ENCODE measurements at places on chromosomes 6 and 20.

DNA sequence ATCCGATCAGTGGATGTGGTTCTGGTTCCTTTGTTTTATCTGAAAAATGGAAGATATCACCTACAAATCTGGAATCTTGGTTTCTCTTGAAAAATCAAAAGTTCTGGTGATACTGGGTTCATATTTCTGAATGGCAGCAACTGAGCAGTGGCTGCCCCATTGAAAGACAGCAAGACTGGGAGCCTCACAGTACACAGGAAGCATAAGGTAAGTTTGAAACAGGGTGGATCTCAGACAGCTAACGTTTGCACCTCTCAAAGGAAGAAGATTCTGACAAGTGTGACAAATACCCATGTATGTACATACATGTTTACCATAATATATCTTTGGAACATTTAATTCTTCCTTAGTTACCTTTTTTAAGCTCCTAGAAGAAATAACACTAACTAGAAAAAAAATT is at the start of gene SAMD3:
SAMD3 (minus strand) TSS at position 177 of the 400 bp plus-strand sequence. CDS start 7,678 bp downstream, outside the sequence.
- no peak for DNase-seq

DNA sequence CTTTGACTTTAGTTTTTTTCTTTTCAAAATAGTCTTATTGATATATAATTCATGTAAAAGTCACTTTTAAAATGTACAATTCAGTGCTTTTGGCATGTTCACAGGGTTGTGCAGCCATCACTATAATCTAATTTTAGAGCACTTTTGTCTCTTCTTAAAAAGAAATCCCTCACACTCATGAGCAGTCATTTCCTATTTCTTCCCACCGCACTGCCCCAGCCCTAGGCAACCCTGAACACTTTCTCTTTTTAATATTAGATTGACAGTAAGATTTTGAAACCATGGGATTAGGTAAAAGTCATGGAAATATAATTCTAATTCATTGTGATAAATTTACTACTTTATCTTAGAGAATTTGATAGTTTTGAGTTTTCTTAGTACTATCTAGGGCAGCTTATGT is 309.4 kb downstream of the UTRN start:
- no peak for DNase-seq

DNA sequence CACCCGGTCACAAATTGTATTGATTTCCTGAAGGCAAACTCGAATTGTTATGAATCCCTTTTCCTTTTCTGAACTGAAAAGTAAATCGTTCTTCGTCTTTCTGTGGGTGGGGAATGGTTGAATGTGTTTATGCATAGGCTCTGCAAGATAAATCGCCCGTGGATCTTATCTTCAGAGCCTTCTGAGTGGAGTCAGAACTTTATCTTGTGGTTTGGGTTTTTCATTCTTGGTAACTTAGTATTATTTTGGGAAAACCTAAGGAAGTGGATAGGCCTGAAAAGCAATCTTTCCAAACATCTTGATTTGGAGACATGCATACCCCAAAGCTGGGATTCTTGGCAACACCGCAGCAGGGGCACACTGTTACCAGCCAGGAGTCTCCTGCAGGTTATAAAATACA is 122.4 kb downstream of the MAP3K7 start:
- DNase-seq: no peak

DNA sequence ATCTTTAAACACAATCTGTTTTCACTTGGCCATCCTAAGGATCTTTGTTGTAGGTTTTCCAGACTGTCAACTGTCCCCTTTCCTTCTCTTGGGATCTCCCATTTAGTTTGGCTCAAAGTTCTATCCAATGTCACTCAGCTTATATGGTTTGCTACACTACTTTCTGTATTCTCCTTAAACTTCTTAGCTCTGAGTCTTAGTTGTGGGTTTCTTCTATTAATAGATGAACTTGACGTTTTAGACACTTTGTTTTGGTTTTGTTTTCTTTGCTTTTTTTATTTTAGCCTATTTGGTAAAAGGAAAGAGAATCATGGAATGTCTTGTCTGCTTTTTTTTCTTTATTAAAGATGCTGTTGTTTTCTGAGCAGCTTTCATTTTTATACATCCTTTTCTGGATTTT is 11.4 kb downstream of the RMND1 start:
- DNase-seq: no peak

DNA sequence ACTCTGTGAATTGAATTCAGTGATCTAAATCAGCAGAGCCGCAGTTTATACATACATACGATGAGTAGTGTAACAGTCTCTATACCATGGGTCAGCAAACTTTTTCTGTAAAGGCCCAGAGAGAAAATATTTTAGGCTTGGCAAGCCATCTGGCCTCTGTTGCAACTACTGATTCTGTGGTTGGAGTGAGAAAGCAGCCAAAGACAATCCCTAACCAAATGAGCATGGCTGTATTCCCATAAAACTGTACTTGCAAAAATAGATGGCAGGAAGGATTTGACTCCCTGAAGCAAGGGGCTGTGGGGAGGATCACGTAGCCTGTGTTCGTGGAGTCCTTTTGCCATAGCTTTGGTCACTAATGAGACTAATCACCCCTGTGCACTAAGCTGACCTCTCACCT is 17.9 kb upstream of the MOCS1 start:
- no peak for DNase-seq

GRCh38 chr6:25612666-25613065 is 39.3 kb upstream of the SCGN start:
- no peak for DNase-seq

DNA sequence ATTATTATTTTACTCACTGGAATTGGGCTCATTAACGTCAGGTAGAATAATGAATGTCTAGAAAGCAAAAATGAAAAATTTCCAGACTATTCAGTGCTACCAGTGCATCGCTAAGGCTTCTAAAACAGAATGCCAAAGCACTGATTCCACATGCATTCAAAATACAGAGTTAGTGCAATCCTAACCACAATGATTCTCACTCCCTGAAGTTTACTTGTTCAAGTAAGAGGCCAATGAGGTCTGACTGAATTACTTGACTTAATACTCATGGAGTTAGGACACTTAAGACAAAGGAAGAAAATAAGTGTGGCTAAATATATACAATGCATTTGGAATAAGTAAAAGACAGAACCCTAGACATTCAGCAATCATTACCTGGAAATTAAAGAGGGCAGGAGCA is 220.5 kb downstream of the PKHD1 start:
- no peak for DNase-seq

- peak; percentile 58 for DNase-seq
These were observed 130.3 kb upstream of the BTN3A2 start for GRCh38 chr6:26234421-26235301.

DNA sequence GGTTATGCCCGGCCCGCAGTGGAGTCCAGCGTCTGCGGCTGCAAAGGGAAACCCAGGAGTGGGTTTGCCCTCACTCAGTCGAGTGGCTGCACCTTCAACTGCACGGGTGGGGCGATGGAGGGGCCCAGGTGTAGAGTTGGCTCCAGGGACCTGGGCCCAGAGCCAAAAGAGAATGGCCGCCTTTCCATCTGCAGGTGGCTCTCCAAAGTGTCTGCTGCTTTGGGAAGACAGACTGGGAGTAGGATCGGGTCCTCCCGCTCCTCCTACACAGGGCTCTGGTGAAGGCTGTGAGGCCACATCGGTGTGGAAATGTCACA is 80.1 kb downstream of the PTPN1 start:
- no peak for DNase-seq

- DNase-seq: no peak
These were observed 334.7 kb upstream of the JAG1 start for GRCh38 chr20:11008444-11009033.

DNA sequence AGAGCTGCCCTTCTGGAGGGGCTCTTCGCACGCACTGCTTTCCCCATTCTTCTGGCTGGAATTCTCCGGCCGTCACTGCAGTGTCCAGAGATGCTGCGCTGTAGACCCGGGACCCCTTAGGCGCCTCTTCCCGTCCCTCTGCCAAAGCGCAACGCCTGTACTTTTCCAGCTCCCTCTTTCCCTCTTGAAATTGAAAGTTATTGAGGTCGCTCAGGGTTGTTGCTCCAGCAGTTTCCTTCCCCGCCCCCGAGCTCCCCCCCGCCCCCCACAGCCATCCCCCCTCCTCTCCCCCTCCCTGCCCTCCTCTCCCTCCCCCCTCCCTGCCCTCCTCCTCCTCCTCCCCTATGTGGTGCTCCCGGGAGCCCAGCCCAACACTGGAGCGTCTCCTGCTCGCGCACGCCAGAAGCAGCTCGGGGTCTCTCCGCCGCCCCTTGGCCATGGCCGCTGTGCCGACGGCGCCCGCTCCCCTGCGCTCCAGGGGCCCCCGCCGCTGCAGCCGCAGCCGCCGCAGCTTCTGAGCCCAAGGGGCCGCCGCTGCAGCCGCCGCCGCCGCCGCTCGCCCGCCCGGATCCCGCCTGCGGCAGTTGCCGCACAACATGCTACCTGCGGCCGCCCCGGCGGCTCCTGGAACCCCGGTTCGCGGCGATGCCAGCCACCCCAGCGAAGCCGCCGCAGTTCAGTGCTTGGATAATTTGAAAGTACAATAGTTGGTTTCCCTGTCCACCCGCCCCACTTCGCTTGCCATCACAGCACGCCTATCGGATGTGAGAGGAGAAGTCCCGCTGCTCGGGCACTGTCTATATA is at the start of gene RSPO3:
RSPO3 (plus strand) TSS at position 374 of the 804 bp plus-strand sequence. CDS start 522 bp downstream, outside the sequence.
- no peak for DNase-seq

DNA sequence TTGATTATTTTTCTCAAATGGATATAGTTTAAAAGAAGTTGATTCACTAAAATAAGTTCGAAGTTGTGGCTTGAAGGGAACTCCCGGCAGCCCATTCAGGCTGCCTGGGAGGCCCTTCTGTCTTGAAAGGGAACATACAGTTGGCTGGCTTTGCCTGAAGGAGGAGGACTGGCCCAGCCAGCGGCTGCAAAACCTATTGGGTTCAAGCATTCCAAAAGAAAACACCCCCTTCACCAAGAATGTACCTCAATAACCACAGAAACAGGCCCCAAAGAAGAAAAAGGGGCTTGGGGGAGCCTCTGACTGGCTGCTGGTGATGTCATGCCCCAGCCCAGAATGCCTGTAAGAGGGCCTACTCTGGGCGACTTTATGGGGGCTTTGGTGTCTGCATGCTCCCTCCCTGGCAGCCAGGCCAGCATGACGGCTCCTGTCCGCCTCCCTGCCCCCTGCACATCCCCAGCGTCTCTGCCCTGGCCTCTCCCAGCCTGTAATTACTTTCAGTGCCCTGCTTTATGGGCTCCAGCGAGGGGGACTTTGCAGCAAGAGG is 36.5 kb downstream of the MAFB start:
- no peak for DNase-seq

- DNase-seq: no peak
These were observed 22.5 kb upstream of the QKI start for GRCh38 chr6:163391985-163392384.

DNA sequence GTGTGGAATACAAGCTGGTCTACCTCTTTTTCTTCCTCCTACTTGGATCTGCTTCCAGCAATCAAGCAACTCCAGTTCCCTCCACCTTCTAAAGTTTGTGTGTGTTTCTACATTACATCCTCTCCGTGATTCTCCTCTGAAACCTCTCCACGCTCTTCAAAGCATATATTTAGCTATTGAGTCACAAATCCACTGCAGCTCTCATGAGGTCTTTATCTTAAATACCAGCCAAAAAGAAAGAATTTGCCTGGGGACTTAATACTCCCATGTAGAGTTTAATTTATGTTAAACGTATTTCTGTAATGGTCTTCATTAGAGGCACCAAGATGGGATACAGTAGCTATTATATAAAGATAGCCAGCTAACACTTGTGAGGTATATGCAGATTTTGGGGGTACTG is 78.7 kb downstream of the FOXC1 start:
- no peak for DNase-seq

GRCh38 chr6:100464162-100464851 is 414 bp downstream of the SIM1 start:
- no peak for DNase-seq

- no peak for DNase-seq
These were observed 31.2 kb downstream of the GCNT2 start for GRCh38 chr6:10552270-10552810.

DNA sequence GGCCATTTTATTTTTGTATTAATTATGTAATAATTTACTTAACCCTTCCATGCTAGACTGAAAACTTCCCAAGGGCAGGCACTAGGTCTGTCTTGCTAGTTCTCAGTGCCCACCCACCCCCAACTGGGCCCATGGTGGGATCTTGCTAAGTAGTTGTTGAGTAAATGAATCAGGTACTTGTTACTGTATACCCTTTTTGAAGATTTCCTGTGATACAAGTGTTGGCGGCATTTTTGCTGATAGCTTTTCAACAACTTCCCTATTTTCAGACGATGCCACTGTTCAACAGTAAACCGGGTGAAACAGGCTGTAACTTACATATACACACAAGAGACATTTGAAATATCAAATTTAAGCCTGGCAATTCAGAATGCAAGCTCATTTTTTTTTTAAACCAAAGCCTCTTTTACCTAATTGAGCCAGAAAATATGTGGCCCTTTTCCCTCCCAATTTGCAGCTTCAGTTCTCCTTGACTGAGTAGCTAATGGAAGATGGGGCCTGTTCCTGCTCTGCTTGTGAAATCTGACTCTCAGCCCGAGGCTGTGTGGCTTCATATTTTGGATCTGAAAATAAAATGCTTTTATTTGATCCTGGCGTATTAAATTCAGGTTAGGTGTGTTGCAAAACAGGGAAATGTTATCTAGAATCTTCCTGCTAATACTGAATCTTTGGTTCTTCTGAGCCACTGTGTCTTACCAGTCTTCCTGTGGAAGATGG is 288.3 kb downstream of the NRN1 start:
- no peak for DNase-seq

DNA sequence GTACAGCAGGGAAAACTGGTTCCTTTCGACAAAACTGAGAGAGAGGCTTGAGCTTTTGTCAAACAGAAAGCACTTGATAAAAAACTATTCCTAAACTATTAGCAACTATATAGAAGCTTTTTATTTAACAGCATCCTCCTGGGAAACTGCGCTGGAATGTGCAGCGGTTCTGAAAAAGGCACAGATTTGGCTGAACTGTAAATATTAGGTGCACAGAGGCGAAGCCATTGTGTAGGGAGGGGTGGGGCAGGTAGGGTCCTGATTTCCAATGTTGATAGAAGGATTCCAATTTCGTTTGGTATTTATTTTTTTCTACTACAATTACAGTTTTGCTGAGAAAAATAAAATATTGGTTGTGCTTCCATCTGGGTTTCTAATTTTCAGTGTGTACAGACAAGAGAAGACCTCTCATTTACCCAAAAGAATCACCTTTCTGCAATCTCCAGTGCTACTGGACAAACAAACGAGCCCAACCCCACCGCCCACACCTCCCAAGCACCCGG is 698 bp upstream of the SH3BGRL2 start:
- no peak for DNase-seq

DNA sequence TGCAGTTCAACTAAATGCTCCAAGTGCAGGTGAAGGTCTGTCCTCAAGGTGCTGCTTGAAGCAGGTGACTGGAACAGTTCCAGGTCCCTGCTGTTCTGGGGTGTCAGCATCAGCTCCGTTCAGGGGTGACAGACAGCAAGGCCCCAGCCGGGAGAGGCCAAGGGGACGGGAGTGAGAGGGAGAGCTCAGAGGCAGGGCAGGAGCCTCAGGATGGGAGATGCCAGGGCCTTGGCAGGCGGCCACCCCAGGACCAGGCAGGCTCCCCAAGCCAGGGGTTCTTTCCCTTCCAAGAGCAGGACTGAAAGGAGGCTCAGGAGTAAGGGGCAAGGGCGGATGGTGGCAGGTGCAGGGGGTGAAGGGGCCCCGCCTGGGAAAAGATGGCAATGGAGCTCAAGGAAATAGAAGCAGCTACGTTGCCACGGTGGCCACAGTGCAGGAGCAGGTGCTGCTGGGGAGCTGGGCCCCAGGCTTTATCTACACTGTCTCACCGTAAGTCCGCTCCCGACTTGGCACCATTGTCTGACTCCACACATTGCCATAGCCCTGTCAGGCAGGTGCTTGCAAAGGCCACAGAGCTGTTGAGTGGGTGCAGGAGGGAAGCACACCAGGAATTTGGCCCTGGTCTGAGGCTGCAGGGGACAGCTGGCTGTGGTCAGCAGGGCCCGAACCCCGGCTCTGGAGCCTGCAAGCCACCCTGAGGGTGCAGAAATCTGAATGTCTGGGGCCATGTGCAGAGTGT is 43.1 kb downstream of the ERMARD start:
- no peak for DNase-seq
